ENCODE measurements at places on chromosomes 2 and 18. TPM values are rescaled to one million over a fixed set of nuclear protein-coding genes. Genes with fewer than 3 reads are reported as not detected.

C2orf78 gene
- total RNA-seq: not detected

COQ10B gene
- 27.7 TPM for total RNA-seq

PJVK gene
- total RNA-seq: 6.6 TPM

SULT1C4 gene
- total RNA-seq: 0.79 TPM

AGAP1 gene
- 18.0 TPM for total RNA-seq

TCF4 gene
- total RNA-seq: 71.8 TPM

CDKL4 gene
- not detected for total RNA-seq

NT5DC4 gene
- not detected for total RNA-seq

IL36B gene
- total RNA-seq: 11.9 TPM

DNA sequence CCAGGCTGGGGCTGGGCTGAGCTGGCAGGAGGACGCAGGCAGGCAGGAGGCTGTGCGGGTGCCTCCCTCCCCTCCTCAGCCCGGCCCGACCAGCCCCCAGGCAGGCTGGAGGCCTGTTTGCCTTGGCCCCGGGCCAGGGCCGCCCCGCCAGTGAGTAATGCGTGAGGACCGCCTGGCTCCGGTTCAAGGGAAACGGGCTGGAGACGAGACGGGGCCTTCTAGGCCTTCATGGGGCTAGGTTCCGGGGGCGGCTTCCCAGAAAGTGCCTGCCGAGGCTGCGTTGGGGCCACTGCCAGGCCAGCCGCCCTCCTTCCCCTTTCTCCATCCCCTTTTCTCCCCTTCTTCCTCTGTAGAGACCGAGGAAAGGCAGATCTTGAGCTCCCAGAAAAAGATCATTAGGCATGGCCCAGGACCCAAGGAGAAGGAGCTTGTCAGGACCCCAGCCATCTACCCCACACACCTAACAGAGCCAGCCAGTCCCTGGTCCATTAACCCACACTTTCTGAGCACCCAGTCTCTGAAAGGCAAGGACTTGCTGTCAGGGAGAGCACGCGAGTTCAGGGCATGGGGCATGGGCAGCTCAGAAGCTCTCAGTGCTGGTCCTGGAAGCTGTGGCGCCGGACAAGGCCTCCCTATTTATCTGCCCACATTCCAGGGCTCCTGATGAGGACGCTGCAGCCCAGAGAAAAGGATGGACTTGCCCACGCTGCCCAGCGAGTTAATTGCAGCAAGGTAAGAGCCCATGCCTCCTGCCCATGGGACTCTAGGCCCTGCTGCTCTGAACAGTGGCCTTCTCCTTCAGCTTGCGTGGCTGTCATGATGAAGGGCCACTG is 48.5 kb downstream of the SMAD7 start:
- DNase-seq: peak; percentile 38

DNA sequence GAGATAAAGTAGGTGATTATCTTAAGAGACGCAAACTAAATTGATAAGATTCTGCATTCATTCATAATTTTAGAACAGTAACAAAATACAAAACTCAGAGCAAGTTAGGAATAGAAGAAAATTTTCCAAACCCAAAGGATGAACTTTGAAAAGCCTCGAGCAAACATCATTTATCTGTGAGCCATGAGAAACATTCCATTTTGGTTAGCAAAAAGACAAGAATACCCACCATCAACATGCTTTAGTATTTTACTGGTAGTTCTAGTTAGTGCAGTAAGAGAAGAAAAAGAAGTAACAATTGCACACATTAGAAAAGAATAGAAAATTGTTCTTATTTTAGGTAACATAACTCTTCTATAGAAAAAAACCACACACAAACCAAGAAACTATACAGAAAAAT is 291.3 kb upstream of the TCF4 start:
- no peak for DNase-seq

DNA sequence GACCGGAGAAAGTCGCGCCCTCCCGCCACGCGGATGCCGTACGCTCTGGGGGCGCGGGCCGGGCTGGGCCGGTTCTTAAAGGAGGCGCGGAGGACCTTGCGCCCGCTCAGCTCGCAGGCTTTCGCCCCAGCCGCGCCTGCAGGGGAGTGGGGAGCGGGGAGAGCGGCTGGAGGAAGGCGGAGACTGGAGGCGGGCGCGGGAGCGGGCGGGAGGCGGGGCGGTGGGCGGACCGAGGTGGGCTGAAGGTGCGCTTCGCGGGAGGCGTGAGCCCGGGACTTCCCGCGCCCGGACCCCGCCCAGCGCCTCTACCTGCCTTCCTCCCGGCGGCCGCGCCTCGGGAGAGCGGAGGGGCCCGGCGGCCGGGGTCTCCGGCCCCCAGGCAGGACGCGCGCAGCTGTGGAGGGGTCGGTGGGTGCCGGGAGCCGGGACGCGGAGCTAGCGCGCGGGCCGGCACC is at the start of gene ADRA2B:
Gene ADRA2B (minus strand): TSS at position 148 of the 455 bp plus-strand sequence. CDS start 422 bp downstream, outside the sequence.
- no peak for DNase-seq

GRCh38 chr2:24793761-24794435 is 673 bp downstream of the CENPO start:
- no peak for DNase-seq

GRCh38 chr2:44547718-44548117 is 186.0 kb downstream of the CAMKMT start:
- no peak for DNase-seq

GRCh38 chr2:119673796-119674195 is 5.2 kb upstream of the TMEM177 start:
- peak; percentile 53 for DNase-seq

GRCh38 chr18:79950515-79951341 is 725 bp downstream of the SLC66A2 start:
- DNase-seq: no peak

DNA sequence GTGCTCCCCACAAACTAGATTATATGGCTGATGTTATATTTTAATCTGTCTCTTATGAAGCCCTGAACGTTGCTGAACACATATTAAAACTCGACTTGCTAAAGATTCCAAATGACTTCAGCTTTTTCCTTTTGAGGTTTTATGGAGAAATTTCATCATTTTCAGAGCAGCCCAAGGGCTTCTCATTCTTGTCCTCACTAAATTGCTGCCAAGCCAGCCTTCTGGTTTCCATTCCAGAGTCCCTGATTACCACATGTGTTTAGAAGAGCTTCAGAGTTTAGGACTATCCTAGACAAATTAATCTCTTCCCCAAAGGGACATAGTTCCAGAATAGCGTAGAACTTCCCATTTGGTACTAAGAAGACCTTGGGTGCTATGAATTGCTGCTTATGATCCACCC is 77.8 kb upstream of the CCDC195 start:
- DNase-seq: peak; percentile 51

GRCh38 chr2:182591774-182592173 is 124.3 kb upstream of the DNAJC10 start:
- DNase-seq: no peak

DNA sequence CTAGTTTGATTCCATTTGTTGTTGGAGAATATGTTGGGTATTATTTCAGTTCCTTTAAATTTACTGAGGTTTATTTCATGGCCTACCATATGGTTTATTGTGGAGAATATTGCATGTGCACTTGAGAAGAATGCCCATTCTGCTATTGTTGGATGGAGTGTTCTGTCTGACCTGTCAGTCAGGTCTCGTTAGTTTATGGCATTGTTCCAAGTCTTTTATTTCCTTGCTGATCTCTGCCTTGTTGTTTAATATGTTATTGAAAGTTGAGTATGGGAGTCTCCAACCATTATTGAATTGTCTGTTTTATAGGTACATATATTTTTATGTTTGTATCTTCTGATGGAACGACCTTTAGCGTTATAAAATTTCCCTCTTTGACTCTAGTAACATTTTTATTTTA is 86.3 kb downstream of the PTPN4 start:
- DNase-seq: no peak

- DNase-seq: no peak
Measured at GRCh38 chr2:227054006-227054405, 110.0 kb downstream of the COL4A4 start.

GRCh38 chr2:69575926-69576325 is 67.6 kb downstream of the AAK1 start:
- no peak for DNase-seq

DNA sequence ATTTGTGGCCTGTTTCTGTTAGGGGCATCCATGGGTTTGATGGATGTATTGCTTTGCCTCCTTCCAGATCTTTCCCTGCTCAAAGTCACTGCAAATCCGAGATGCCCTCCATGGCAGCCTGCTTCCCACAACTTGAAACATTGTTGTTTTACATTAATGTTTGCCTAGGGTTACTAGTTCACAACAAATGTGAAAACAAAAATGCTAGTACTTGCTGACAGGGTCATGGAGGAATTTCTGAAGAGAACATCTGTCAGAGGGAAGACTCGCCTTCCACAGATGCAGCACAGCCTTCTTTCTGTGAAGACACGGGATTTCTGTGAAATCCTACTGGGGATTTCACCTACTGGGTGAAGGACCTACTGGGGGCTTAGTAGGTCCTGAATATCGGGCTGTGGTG is 260.0 kb upstream of the FN1 start:
- no peak for DNase-seq

GRCh38 chr2:148461876-148462275 is 182.7 kb upstream of the EPC2 start:
- no peak for DNase-seq

DNA sequence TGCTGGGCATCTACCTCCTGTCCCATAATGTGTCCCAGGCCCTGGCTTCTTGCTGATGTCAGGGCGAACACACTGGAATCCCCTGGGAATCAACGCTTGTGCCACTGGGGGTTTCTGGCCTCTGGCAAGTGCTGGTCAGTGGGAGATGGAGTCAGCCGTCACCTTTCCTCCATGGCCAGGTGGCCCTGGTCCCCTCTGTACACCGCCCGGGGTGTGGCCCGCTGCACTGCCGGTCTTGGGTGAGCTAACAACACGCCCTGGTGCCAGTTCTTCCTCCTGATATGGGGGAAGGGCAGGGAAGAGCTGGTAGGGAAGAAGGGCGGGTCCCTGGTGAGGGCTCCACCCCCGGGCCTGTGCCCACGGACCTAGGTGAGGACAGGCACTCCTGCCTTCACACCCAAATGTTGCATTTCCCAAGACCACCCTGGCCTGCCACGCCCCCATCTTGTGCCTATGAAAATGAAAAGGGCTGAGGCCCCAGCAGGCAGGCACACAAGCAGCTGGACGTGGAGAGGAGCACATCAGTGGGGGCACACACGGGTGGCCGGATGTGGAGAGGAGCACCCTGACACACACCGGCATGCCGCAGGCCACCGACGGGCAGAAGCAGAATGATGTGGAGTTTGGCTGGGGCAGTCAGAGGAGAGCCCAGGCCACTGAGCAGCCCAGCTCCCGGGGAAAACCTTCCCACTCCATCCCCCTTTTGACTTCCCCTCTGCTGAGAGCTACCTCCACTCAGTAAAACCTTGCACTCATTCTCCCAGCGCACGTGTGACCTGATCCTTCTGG is 140.5 kb downstream of the ASB1 start:
- DNase-seq: no peak

- no peak for DNase-seq
Measured at GRCh38 chr2:236246711-236247246, 17.4 kb downstream of the ASB18 start.

GRCh38 chr2:19787134-19787533 is 114.6 kb downstream of the TTC32 start:
- no peak for DNase-seq

- DNase-seq: no peak
Measured at GRCh38 chr2:149329489-149330126, 779 bp upstream of the LYPD6 start.

- no peak for DNase-seq
Measured at GRCh38 chr2:122858813-122859212, 1103.4 kb downstream of the TSN start.

GRCh38 chr2:127078666-127079270 is 28.2 kb downstream of the BIN1 start:
- DNase-seq: no peak

DNA sequence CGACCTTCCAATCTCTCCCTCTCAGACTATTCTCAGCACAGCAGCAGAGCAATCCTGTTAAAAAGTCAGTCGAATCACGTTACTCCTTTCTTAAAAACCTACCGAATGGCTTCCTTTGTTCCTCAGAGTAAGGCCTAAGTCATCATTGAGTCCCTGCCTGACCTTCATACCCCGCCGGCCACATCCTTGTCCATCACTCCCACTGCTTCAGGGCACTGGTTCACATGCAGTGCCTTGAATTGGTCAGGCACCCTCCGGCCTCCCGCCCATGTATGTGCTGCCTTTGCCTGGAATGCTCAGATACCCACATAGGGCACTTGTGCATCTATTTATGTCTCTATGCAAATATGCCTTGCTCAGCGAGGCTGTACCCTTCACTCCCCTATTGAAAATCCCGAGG is 206.4 kb downstream of the DLGAP1 start:
- DNase-seq: no peak

GRCh38 chr18:54149078-54149697 is 75.3 kb downstream of the MBD2 start:
- peak; percentile 46 for DNase-seq

- DNase-seq: no peak
Measured at GRCh38 chr2:161199912-161200701, 39.9 kb downstream of the TANK start.

DNA sequence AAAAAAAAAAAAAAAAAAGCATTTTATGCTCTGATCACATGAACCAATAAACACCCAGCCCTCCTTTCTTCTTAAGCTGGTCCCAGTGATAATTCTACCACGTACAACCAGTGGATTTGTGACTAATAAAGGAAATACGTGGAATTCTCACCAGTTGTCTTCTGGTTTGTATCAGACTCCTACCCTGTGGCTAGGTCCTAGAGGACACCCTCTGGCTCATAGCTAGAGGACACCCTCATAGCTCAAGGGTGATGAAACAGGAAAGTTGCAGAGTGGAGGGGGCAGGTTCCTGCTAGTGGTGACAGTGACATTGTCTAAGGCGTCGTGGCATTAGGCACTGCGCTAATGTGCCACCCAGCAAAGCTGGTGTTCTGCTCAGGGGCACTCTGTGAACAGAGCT is 167.8 kb downstream of the BCL11A start:
- DNase-seq: no peak

DNA sequence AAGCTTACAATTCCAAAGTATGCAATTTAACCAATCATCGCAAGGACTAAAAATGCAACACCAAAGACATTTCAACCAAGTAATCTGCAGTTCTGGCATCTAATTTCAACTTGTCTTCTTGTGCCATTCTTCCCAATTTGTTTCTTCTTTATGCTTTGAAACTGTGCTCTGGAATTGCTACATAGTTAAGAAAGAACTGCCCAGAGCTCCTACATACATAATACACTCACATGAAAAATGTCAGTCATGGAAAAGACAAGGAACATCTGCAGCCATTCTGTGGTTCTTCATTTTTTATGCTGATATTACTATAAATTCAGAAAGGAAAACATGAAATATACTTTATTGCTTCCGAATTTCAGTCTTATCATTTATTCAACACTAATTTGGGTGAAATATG is 4.4 kb downstream of the EPB41L3 start:
- DNase-seq: no peak

DNA sequence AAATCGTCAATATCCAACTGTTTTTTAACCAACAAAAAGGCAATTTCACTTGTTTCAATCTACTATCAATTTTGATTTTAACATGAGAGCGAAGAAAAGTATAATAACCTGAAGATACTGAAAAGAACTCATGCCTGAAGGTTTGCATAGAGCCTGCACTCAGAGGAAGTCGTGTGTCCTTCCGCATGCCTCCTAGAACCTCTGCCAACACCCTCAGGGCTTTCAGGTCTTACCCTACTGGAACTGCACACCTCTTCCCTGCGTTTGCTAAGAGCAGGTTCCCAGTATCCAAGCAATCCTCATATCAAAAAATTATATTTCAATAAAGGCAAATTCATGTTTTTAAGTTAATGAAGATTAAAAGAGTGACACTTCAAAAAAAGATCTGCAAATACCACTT is 74.7 kb downstream of the PIAS2 start:
- no peak for DNase-seq

GRCh38 chr2:9235147-9236044 is 28.8 kb downstream of the ASAP2 start:
- DNase-seq: no peak

Measured in lower leg skin (tissue), 4 donors.